ENCODE measurements at places on chromosomes 11 and 22. TPM values are rescaled to one million over a fixed set of nuclear protein-coding genes. Genes with fewer than 3 reads are reported as not detected.

- peaks cover 14% of the 10 kb centered on the region for H3K4me1 ChIP-seq
- DNase-seq: no peak
- no peaks in the 10 kb centered on the region for H3K27me3 ChIP-seq
- no peak overlapping the region for H3K27ac ChIP-seq
Measured at GRCh38 chr11:130095326-130095725, 25.6 kb downstream of the APLP2 start.

DNA sequence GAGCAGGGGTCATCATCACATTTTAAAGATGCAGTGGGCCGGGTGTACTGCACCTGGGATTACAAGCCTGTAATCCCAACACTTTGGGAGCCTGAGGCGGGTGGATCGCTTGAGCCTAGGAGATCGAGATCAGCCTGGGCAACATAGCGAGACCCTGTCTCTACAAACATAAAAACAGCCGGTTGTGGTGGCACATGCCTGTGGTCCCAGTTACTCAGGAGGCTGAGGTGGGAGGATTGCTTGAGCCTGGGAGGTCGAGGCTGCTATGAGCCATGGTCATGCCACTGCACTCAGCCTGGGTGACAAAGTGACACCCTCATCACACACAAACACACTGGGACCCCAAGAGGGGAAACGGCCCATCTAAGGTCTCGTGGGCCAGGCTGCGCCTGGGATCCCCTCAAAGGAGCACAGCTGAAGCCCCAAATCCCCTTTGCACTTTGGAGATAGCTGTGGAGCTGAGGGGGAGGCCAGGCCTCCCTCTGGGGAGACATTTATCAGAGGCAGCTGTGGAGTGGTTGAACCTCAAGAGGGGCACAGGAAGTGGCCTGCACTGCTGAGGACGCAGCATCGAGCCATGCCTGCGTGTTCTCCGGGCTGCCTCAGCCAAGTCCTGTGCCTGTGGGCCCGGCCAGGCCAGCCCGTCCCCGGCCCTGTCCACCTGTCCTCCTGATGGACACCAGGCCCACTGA lies 27.5 kb downstream of the OSBPL5 start:
- H3K27me3 ChIP-seq: no peaks in the 10 kb centered on the region
- H3K4me3 ChIP-seq: no peak overlapping the region
- peaks cover 14% of the 10 kb centered on the region for H3K4me1 ChIP-seq
- no peak overlapping the region for H3K27ac ChIP-seq
- no peaks in the 10 kb centered on the region for H3K36me3 ChIP-seq
- no peak for DNase-seq

Gene OR8A1
- polyA plus RNA-seq: not detected

Gene VPREB1
- not detected for polyA plus RNA-seq

GRCh38 chr11:61035526-61035835 lies 64.0 kb downstream of the CD6 start:
- H3K27me3 ChIP-seq: no peaks in the 10 kb centered on the region
- no peak for DNase-seq
- H3K4me1 ChIP-seq: peaks cover 35% of the 10 kb centered on the region
- no peak overlapping the region for H3K4me3 ChIP-seq
- H3K27ac ChIP-seq: no peak overlapping the region

- no peak overlapping the region for H3K27ac ChIP-seq
- no peaks in the 10 kb centered on the region for H3K4me1 ChIP-seq
- H3K27me3 ChIP-seq: no peaks in the 10 kb centered on the region
- DNase-seq: no peak
- no peaks in the 10 kb centered on the region for H3K36me3 ChIP-seq
- H3K4me3 ChIP-seq: no peak overlapping the region
Measured at GRCh38 chr11:113862435-113862834, 12.9 kb downstream of the USP28 start.

Gene MUC6
- polyA plus RNA-seq: not detected

Gene SNX19
- polyA plus RNA-seq: 21.9 TPM

DNA sequence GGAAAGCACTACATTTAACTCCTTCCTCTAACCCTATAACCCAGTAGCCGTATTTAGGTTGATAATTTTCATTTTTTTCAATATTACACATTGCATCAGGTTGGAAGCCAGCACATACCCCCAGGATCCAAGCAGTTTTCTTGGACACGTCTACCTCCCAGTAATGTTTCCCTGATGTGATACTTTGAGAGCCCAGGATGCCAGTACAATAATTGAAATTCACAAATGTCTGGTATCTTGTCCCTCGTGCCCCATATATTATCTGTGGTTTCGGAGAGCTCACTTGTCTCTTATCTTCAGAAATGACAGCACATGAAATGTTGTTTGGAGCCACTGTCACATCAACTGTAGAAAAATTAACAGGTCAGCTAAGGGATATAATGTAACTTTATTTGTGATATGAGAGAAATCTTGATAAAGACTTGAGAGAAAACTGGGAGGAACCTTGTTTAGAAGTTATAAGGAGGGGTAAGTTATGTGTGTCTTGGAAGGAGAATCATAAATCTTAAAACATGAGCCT lies 19.8 kb downstream of the TRIM5 start:
- no peaks in the 10 kb centered on the region for H3K4me1 ChIP-seq
- DNase-seq: no peak
- no peak overlapping the region for H3K4me3 ChIP-seq
- H3K27ac ChIP-seq: no peak overlapping the region
- peaks cover 11% of the 10 kb centered on the region for H3K36me3 ChIP-seq

DNA sequence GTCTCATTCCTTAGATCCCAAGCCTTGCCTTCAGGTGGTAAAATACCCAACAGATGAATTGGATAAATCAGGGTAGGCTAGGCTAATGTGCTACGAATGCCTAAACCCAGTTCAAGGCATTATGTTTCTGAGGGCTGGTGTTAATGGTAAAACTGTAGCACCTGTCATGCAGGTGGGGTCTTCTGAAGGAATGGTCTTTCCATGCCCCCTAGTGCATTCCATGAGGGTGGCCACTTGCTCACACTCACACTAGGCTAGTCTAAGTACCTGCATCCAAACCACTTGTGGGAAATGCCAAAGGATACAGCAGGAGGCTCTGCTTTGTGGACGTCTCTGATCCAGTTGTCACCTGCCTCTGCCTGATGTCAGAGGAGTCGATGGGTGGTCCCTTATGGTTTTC lies 24.2 kb upstream of the UCP3 start:
- no peaks in the 10 kb centered on the region for H3K4me1 ChIP-seq
- no peak for DNase-seq

DNA sequence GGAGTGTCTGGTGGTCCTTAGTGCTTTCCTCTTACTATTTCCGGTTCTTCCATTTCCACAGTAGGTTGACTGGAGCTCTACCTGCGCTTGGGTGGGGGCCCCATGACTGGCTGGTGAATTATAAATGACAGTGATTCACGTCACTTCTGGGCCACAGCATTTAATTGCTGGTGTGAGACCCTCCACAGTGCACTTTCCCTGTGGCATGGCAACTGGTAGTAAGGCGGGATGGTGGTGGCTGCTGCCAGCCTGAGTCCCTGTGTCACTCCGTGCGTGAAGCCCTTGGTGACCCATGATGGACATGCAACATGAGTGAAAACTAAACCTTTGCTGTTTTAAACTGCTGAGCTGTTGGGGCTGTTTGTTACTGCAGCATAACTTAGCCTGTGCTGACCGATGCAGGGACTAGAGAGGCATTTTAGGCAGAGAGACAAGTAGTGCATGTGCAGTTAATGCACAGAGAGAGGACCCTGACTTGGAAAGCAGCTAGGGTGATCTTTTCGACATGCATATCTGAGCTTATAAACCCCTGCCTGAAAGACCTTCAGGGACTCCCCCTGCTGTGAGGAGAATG lies 3.1 kb downstream of the PRDM11 start:
- H3K4me3 ChIP-seq: no peak overlapping the region
- peaks cover 28% of the 10 kb centered on the region for H3K4me1 ChIP-seq
- no peaks in the 10 kb centered on the region for H3K27me3 ChIP-seq
- no peak for DNase-seq

Gene TRIM48
- polyA plus RNA-seq: not detected

Gene PRSS23
- 429 TPM for polyA plus RNA-seq

All from SK-N-SH (cell line).